ENCODE measurements at places on chromosomes 11 and 22.

GRCh38 chr11:128632141-128632791 lies 44.9 kb upstream of the ETS1 start:
- no peak for DNase-seq

DNA sequence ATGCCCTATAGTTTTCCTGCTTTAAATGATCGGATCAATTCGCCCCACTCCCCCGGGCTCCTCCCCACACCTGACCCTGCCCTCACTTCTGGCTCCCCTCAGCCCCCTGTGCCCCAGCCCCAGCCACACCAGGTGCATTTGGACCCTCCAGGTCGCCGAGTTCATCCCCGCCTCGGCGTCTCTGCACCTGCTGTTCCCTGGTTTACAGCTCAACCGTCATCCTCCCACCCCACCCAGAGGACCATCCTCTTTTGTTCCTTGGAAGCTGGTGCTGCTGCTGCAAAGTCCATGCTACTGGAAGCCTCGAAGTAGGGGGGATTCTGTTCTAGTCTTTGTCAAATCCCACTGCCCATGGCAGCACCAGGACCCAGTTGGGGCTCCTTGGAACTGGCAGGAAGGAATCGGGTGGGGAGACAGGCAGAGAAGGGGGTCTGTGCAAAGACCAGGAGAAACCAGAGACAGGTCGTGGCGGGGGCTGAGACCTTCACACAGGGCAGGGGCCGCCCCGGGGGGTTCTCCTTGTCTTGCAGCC lies 4.5 kb upstream of the MUC5B start:
- DNase-seq: no peak

DNA sequence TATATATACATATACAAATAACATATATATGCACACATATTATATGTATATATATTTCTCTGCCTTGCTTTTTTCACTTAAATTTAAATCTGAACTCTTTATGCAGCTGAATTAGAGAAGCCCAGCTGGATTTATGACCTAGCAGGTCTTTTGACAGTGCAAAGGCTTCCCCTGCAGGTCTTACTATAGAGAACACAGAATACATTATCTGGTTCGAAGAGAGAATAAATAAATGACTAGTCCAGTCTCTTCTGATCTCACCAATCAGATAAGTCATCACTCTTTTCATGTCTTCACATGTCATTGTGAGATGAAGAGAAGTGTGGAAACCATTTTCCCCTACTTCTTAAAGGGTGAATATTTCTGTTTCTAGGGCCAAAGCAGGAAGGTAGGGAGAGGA lies 58.2 kb downstream of the OR10A6 start:
- no peak for DNase-seq

- no peak for DNase-seq
These were observed 104.7 kb downstream of the NAV2 start for GRCh38 chr11:19817265-19817851.

DNA sequence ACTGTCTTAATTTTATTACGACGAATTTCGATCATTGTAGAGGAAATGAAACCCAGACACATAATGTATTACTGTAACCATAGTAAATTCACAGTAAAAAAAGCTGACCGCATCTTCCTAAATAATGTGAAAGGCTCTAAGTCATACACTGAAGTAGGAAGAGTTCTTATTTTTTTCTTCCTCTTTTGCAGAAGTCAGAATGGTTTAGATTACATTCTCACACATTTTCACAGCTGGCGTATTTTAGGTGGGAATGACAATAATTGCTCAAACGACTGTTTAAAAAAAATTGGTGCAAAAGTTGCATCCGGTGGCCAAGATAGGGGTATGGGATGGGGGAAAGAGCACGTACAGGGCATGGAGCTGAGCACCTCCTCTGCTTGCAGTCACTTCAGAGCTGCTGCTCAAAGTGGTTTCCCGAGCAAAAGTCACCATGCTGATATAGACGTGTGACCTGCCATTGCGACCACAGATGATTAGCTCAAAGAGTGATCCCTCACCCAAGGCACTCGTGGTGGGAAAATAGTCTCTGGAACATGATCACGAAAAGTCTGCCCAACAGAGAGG lies 35.3 kb downstream of the MMP13 start:
- DNase-seq: no peak

DNA sequence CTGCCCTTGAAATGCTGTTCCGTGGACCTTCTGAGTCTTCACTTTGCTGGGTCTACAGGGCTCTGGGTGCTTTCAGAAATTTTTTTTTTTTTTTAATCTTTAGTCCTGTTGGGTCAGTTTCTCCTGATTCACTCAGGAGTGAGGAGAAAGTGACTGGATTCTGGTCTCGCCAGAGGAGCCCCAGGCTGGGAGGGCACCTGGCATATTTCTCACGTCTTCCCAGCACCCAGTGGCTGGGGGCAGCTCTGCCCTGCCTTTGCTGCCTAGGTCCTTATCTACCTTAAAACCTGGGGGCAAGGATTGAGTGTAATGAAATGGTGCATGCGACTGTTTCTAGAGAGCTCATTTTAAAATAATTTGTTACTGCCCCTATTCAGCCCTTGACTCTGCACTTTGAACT lies 23.3 kb downstream of the SAMM50 start:
- DNase-seq: no peak

- no peak for DNase-seq
These were observed 9.7 kb downstream of the MUC6 start for GRCh38 chr11:1026641-1027482.

DNA sequence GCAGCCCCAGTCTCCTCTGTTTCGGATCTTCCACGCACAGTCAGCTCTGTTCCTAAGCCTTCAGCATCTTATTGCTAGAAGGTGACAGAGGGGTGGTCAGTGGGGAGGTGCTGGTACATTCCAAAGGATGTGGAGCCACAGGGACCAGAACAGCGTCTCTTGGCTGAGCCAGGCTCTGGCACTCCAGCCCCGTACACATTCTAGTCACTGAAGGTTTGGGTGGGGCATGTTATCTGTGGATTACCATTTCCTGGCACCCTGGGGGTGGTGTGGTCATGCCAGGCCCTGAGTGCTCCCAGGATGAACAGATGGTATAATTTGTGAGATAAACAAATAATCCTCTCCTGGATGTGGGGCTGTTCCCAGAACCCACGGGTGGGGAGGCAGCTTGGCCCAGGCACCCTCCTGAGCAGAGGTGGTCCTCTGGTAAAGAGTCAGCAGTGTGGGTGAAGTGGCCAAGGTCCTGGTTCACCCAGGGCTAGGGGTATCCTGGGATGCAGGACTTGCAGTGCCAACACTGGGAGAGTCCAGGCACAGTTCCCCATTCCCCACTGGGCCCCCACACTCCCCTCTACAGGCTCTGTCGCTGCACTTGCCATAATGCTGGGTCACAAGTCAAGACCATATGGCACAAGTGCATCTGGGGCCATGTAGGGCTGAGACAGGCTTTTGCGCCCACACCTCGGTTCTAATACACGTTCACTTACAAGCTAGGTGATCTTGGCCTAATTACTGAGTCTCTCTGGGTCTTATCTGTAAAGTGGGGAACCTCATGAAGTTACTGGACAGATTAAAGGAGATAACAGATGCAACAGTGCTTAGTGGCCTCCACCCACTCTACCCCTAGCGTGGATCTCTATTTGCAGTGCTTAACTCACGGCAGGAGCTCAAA lies 33.0 kb downstream of the DKK3 start:
- DNase-seq: no peak

DNA sequence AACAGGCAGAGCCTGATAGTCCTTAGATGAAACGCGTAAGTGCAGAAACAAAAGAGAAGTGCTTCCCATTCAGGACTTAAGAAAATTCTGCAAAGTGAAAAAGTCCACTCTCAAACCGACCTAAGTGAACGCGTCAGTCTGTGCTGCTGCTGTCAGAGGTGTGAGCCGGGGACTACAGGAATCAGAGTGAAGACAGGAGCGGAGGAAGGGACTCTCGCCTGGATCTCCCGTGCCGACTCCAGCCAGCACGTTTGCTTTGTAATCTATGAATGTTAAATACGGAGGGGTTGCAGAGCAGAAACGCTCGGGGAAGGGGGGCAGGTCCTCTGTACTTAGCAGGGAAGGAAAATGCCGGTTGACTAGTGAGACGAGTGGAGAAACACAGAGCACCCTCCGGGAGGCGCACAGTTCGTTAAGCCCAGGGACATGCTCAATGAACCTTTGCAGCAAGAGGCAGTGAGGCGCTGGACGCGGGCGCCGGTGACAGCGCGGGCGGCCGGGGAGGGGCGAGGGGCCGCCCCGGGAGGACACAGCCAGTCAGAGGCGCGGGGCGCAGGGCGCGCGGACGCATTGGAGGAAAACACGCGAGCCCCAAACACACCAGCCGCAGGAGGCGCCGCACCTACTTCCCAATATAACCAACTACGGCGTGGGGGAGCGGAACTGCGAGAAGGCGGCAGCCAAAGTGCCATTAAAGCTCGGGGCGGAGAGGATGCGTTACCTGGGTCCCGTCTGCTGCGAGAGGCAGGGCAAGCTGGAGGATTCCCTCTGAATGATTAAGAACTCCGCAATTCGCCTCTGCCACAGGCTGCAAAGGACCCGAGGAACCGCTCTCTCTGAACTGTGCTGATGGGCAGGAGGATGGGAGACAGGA lies at the start of gene CNTN5:
CNTN5 (plus strand) TSS at position 598 of the 874 bp plus-strand sequence.
- no peak for DNase-seq

- no peak for DNase-seq
These were observed 18.3 kb upstream of the MICALL1 start for GRCh38 chr22:37887584-37888378.

DNA sequence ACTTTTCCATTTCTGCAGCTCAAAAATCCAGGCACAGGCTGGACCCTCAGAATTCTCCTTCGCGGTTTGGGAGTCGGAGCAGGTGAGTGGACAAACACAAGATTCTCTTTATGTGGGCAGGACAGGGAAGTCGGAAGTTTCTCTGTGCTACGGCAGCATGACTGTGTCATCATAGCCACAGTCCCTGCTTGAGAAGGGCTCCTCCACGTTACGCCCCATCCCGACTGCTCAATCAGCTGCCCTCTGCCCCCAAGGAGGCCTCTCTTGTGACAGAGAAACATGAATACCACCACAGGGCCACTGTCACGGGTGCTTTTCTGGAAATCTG lies 89.0 kb upstream of the SHISAL1 start:
- no peak for DNase-seq

GRCh38 chr11:83157594-83158356 lies 844 bp downstream of the PCF11 start:
- peak; percentile 82 for DNase-seq

DNA sequence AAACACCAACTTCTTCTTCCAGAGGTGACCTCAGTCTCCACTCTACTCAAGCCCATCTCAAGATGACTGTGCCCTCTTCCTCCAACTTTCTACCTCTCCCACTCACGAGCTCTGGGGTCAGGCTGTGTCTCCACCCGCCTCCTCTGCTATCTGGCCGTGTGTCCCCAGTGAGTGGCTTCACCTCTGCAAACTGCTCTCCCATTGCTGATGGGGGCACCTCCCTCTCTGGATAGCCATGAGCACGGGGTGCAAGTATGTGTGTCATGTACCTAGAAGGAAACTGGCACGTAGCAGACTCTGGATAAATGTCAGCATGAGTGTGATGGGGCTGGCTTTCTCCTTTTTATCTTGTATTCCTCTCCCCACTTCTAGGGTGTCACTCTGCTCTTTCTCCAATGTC lies 18.3 kb upstream of the RAC2 start:
- no peak for DNase-seq

- no peak for DNase-seq
These were observed 24.9 kb downstream of the EIF3F start for GRCh38 chr11:8011981-8012444.

- DNase-seq: no peak
These were observed 3.9 kb downstream of the SELENOH start for GRCh38 chr11:57745206-57745605.

DNA sequence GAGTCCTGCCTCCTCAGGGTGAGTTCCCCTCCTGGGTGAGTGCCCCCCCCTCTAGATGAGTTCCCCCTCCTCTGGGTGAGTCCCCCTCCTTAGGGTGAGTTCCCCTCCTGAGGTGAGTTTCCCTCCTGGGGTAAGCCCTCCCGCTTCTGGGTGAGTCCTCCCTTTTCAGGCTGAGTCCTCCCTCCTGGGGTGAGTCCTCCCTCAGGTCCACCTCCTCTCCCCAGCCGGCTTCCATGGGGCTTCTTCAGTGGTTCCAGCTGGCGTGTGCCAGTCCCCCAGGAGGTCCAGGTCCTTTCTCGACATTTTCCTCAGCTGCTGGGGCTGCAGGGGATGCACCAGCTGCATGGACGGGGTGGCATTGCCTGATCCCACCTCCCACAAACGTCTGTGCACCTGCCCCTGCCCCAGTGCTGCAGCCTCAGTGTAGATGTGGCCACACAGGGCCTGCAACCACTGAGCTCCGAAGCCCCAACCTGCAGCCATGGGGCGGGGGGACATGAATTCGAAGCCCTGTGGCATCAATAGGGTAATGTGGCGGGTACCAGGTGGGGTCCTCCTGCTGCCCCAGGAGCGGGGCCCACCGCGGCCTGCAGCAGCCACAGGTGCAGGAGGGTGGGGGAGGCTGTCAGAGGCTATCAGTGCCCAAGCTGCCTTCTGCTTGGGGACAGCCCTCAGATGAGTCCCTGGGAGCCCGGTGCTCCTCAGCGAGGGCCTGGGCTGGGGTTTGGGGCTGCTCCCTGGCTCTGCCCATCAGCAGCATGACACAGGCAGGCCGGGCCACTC lies 101.3 kb upstream of the FGF3 start:
- no peak for DNase-seq

GRCh38 chr11:16959602-16960001 lies 54.6 kb downstream of the PLEKHA7 start:
- DNase-seq: no peak

- DNase-seq: no peak
These were observed 297.6 kb downstream of the KIRREL3 start for GRCh38 chr11:126702987-126703386.

- DNase-seq: no peak
These were observed 74.8 kb upstream of the NECTIN1 start for GRCh38 chr11:119803726-119804294.

DNA sequence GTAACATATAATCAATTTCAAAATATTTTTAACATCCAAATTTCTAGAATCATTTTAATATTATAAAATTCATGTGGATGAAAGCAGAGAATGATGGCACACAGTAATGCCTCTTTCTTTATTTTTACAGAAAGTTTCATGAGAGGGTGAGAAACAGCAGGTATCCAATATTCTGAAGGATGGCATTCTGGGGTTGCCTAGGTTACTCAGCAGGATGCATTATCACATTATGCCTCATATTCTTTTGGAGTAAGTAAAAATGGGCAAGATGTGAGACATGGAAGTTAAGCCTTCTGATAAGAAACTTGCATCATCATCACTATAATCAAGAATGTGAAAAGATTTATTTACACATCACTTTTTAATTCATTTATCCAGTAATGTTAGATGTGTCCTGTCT lies 148.7 kb upstream of the PGR start:
- no peak for DNase-seq

GRCh38 chr11:97702951-97703350 lies 1313.1 kb downstream of the JRKL start:
- no peak for DNase-seq

- DNase-seq: no peak
These were observed 349.2 kb downstream of the AASDHPPT start for GRCh38 chr11:106426696-106427095.
